ENCODE measurements at places on chromosomes 5 and 9.

GRCh38 chr9:131485728-131486422 is 16.8 kb upstream of the POMT1 start:
- DNase-seq = no peak

GRCh38 chr9:131755541-131756198 is 15.8 kb upstream of the RAPGEF1 start:
- peak; percentile 87 for DNase-seq

GRCh38 chr5:172617817-172618216 is 23.2 kb upstream of the NEURL1B start:
- DNase-seq = no peak

- no peak for DNase-seq
These were observed 4.5 kb downstream of the FANCC start for GRCh38 chr9:95313010-95313498.

GRCh38 chr9:121956808-121957207 is 136.3 kb downstream of the TTLL11 start:
- DNase-seq = no peak

GRCh38 chr5:176550275-176550831 is 1.2 kb downstream of the CDHR2 start:
- no peak for DNase-seq

DNA sequence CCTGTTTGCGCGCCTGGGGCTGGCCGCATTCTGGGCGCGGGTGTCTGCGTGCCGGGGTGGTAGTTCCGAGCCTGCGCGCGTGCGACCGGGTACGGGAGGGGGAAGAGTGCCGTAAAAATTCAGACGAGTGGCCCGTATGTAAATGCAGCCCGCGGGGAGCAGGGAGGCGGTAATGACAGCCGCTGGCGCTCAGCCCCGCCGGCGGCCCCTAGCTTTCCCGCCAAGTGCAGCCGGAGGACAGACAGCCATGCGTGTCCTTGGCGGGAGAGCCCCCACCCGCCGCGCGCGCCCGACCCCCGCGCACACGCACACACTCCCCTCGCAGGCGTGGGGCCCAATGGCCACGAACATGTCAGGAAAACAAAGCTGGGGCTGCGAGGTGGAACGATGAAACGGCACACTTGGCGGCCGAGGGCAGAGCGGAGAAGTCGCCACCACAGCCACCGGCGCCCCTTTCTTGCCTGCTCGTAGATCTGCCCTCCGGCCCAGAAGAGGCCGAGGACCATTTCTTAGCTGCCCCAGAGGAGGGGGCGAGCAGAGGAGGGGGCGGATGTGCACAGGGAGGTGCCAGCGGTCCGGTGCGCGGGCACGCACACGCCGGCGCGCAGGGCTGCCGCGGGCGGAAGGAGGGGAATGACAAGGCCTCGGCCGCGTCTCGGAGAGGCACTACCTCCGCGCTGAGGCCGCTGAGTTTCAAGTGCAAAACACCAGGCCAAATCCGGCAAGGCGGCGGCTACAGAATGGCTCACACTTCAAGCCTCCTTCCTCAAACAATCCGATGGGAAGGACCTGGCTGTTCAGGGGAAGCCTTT is 208.4 kb downstream of the MEF2C start:
- DNase-seq = no peak

GRCh38 chr5:91038180-91038808 is 344.8 kb downstream of the ARRDC3 start:
- DNase-seq = no peak

DNA sequence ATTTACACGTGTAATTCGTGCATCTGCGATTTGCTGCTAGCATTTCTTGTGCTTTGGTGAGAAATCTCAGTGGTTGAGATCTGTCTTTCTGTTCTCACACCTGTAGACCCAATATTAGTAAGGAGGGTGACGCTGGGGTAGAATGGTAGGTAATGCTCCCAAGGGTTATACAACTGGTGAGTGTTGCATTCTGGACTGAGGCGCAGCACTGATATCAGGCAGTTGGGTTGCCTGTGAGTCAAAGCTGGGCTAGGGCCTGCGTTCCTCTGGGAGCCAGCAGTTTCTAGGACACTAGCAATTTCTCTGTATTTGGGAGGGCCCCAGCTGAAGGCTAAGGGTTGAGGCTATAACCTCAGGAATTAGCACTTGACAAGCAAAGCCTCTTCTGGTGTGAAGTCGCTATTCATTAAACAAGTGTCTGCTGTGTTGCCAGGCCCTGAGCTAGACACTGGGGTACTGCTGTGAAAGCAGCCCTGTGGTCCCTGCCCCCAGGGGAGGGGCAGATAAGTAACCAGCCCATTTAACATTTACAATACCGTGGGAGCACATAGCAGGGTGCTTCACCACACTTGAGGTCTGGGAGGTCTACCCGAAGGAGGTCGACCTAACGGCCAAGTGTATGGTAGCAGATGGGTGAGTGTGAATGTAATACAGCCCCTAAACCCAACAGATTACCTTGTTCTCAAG is 28.7 kb downstream of the LARP1 start:
- DNase-seq = no peak

DNA sequence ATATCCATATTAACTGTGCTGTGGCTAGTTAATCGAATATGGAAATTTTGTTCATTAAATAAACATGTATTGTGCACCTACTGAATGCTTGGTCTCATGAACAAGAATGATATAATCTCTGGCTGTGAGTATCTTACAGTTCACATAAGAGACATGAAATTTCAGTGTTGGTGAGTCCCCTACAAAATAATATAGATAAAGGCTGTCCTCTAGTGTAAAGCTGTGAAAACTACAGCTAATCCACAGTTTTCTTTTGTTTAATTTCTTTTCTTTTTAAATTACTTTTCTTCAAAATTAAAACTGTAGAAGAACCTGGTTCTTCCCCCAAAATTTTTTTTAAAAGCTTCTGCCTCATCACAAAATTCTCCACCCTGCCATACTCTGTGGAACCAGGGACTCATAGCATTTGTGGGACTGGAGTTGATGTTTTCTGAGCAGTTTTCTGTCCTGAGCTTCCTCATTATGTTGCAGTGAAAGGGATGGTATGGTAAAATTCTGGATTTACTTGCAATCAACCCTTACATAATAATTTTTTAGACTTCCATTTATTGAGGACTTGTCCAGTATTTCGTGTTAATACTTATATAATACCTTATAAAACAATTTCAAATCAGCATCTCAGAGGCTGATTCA is 135.0 kb downstream of the STK32A start:
- DNase-seq = no peak

DNA sequence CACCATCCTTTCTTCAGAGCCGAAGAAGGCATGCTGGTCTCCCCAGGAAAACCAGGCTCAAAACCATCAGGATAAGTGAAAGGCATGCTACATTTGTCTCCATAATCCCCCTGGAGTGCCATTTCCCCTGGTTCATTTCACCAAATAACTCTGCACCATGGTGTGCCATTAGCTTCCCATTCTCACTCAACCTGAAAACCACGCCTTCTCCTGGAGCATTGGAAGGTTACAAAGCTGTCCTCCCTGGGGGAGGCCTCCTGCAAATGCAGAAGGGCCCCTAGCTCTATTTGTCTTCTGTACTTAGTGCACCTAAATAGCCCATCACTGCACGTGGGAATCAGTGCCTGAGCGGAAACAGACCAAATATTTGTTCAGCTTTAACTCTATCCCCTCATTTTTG is 90.2 kb upstream of the ICE1 start:
- DNase-seq = no peak

DNA sequence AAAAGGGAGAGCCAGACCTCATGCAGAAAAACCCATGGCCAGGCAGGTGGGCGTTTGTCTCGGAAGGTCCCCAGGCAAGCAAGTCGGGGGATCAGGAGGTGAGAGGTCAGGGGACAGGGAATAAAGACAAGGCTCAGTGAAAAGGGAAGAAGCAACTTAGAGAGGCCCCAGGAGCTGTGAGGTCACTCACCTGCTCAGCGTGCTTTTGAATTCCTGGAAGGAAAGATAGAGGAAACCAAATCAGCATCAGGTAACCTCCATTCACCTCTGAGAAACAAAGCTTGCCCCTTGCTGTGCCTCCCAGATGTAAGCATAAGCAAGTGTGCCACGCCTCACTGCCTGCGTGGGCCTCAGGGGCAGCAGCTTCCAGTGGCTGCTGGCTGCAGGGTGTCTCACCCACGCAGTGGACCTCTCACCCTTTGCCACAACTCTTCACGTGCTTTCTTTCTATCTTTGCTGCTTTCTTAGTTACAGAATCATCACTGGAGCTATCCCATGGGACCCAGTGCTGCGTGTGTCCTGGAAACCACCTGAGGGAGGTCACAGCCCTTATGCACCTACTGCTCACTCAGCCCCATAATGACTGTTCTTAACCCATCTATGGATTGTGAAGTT is 6.0 kb downstream of the TRIM7 start:
- DNase-seq = no peak

DNA sequence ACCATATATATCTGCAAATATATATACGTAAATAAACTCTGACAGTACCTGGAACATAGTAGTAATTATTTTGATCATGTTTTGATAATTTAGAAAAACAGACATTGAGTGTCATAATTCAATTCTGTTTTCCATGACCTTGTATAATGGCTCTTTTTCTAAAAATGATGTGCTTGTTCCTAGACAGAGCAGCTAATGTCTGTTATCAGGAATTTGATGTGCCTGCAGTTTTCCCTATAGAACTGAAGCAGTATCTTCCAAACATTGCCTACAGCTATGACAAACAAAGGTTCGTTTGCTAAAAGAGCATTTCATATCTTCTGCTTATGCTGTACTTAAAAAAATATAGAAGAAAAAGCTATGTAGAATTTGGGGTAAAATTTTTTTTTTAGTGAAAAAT is 5.3 kb downstream of the SETD9 start:
- DNase-seq = no peak

- DNase-seq = no peak
These were observed 106.2 kb downstream of the CMYA5 start for GRCh38 chr5:79795764-79796398.

DNA sequence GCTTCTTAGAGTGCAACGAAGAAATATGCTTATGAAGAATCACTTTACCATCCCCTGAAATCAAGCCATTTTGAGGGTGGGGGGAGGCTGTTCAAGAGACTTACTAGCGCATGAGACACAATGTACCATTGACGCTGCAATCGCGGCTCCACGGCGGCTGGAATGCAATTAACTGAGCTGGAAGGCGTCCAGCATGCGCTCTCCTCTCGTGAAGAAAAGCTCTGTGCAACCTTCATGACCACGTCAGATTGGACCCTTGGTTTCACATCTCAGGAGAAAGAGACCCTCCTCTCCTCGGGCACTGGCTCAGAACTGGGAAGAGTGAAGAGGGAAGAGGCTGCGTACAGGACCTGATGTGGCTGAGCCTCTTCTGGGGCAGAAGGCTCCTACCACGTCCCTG is 138.5 kb upstream of the IRX2 start:
- no peak for DNase-seq

DNA sequence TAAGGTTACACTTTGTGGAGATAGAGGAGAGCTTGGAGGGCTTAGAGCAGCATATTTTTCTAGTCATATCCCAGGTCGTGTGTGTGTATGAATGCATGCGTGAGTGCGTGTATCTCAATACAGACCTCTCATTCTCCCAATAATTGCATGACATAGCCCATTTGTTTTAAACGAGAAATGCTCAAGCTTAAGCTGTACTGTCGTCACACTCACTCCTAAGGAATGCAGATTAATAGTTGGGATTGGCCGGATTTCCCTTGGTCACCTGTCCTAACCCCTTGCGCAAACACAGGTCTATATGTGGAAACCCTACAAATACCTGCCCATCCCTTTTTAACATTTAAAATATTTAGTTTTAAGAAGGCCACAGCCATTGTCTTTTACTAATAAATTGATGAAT is 165.8 kb downstream of the SEMA5A start:
- DNase-seq = no peak

- no peak for DNase-seq
These were observed 235.9 kb downstream of the AP3B1 start for GRCh38 chr5:78058625-78059024.

- DNase-seq = no peak
These were observed 2.5 kb downstream of the TMEM252 start for GRCh38 chr9:68538200-68538599.

DNA sequence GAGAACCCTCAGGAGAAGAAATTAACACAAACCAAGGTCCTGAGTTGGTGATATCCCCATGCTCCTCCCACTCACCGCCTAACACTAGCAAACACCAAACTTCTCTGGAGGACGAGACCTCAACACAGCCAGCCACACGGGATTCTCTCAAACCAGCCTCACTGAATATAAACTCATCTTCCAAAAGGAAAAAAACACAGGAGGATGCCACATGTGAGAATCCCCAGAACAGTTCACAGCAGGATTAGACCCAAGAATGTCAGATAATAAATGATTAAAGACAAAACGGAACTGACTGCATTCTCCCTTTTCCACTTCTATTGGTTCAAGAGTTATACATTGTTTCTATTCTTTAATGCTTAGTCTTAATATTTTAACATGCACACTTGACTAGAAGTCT is 89.2 kb downstream of the LPAR1 start:
- DNase-seq = no peak

DNA sequence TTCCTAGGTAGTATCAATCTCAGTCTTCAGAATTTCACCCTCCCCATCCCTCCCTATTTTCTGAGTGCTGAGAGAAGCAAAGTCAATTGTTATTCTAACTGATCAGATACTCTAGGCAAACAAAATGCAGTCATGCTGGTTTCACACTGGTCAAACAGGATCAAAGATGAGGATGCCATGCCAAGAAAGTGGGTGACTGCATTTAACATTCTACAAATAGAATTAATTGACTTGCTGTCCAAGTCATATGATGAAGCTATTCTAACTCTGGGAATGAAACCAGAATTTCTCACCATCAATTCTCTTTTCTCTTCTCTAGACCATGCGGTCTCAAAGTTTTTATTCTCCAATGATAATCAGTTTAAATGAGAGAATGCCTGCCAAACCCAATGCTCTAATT is 112.5 kb downstream of the CTNND2 start:
- DNase-seq = no peak

GRCh38 chr5:152514827-152515397 is 109.8 kb upstream of the NMUR2 start:
- DNase-seq = no peak

GRCh38 chr5:180785121-180785781 is 17.4 kb downstream of the MGAT1 start:
- no peak for DNase-seq

GRCh38 chr5:154287136-154287535 is 96.6 kb downstream of the GALNT10 start:
- no peak for DNase-seq

GRCh38 chr9:107033966-107034365 is 171.0 kb downstream of the ZNF462 start:
- no peak for DNase-seq

DNA sequence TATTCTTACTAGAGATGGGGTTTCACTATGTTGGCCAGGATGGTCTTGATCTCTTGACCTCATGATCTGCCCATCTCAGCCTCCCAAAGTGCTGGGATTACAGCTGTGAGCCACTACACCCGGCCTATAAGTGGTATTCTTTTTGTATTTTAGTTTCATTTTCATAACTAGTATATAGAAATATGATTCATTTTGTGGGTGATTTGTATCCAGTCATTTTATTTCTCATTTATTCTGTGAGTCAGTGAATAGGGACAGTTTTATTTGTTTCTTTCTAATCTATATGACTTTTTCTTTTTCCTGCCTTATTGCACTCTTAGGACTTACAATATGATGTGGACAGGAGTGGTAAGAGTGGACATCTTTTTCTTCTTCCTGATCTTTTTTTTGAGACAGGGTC is 112.9 kb downstream of the AOPEP start:
- no peak for DNase-seq

Measured in T-cell (primary cell).